Effector memory CD4-positive, alpha-beta T cell (primary cell): ENCODE measurements at places on chromosomes 4 and X.

DNA sequence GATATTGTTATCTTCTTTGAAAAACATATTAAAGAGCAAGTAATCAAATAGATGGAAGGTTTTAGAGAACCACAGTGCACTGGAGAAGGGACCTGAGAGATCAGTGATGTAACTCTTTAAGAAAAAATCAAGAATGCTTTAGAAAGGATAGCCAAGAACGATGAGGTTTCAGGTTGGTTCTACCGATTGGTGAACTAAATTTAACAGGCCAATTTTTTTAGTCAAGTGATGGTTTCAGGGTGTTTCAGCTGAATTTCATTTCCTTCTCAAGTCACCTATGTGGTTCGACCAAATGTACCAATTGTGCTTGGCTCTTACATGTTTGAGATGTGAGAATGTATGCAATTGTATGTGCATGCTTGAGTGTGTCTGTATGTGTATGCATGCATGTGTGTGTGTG, 26.5 kb downstream of the HS3ST1 start:
- DNase-seq = no peak

DNA sequence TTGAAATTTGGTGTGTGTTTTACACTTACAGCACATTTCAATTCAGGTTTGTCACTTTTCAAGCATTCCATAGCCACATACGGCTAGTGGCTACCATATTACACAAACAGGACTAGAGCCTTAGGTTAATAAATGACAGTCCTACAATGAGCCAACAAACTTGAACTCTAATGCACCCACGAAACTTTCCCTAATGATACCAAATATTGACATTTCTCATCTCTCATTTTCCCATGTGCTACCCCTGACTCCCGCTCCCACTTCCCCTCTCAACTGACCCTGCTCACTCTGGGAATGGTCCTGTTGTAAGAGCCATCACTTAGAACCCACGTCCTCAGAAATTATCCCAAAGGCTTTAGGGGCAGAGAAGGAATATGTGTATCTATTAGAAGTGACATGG, 4.9 kb upstream of the TLR10 start:
- DNase-seq = no peak

- DNase-seq = no peak
Observed at GRCh38 chr4:82561786-82562563, at the start of gene TMEM150C. TSS of gene TMEM150C (minus strand) at chr4:82561988. CDS start at chr4:82504657, 57,331 bp downstream.

- DNase-seq = no peak
Observed at GRCh38 chr4:98865059-98865458, 63.9 kb downstream of the EIF4E start.

GRCh38 chr4:126264839-126265238, 950.1 kb downstream of the FAT4 start:
- no peak for DNase-seq

- DNase-seq = no peak
Observed at GRCh38 chr4:1418494-1419285, 12.4 kb upstream of the NKX1-1 start.

- DNase-seq = no peak
Observed at GRCh38 chrX:138847930-138848329, 136.4 kb upstream of the FGF13 start.

DNA sequence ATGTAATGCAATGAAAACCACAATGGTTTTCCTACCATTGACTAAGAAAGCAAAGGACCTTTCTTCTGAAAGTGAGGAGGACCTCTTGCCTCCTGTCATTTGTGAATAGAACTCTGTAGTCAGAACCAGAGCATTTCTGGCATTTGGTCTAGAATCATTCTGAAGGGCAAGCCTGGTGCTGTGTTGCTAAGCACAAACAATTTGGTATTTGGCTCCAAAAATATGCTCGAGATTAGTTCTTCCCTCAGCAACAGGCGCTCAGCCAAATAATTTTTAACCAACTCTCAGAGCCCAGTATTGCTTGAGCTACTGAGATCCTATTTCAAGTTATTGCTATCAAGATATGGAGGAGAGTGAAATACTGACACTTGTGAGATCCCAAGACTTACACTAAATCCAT, 71.0 kb downstream of the SNCA start:
- no peak for DNase-seq
